ENCODE measurements at places on chromosomes 3 and 15. TPM values are rescaled to one million over a fixed set of nuclear protein-coding genes. Genes with fewer than 3 reads are reported as not detected.

The IGSF10 gene
- total RNA-seq, result 0.18 TPM

- DNase-seq, result no peak
Measured at GRCh38 chr15:69536726-69537512, 84.3 kb downstream of the RPLP1 start.

GRCh38 chr3:64888165-64888564 is 200.4 kb upstream of the ADAMTS9 start:
- DNase-seq, result no peak

DNA sequence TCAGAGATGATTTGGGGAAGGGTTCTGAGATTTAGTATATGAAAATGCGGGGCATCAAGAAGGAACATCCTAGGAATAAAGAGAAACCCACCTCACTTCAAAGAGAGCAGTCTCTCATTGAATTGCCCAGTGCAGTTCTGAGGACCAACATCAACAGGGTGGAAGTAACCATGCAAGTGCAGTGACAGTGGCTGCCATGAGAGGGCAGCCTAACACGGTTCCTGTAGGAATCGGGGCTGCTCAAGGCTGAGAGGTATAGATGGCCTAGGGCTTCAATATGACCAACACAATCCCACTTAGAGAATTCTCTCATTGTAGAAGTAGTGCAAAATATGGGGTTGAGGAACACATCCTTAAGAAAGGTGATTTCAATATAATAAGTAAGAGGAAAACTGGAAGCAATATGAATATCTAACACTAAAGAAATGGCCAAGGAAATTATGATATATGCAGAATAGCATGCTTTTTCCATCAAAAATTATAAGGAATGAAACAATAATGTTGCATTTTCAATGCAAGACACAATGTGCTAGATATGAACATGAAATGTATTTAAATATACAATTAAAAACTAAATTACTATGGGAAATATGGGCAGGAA is 51.1 kb upstream of the ARRDC4 start:
- DNase-seq, result peak; percentile 14

The GOLGA6L4 gene
- total RNA-seq, result 3.4 TPM

The PLA2G4D gene
- total RNA-seq, result not detected

DNA sequence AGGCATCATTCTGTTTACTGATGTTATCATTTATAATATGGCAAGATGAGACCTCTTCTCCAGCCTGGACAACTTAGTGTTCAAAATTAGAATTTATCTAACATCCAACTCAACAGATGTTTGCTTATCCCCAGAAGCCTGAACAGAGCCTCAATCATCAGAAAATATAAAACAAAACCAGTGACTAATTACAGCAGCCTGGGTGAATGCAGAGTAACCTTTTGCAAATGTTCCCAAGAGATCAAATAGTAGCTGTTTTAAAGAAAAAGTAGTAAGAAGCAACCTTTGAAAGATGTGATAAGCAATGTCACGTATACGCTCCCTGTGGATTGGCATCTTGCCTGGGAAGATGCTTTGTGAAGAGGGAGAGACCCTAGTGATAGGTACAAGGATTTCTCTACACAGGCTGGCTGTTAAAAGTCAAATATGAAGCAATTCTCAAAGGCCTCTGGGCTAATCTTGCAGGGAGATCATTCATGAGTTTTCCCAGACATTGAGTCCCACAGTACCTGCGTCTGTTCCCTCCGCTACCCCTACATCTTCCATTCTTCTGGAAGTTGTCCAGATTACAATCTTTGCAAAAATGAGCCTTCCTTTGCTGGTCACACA is 39.3 kb upstream of the PRICKLE2 start:
- no peak for DNase-seq

- no peak for DNase-seq
Measured at GRCh38 chr3:74067296-74067695, 442.6 kb upstream of the PDZRN3 start.

The CLDN16 gene
- 2.5 TPM for total RNA-seq

The PTPRG gene
- 30.5 TPM for total RNA-seq

The SIDT1 gene
- not detected for total RNA-seq

DNA sequence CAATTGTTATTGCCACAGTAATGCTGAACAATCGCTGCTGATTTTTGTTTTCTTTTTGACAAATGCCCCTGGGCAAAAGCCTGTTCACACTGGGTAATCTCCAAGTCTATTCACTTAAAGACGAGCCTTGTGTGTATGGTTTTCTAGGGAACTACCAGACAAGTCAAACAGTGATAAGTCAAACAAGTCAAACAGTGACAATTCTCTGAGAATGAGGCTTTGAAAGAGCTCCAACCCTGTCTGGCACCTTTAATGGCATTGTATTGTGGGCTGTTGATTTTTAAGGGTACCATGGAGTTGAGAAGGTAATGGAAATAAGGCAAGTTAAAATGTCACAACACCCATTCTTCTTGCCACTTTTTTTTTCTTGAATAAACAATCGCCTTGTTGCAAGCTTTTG is 59.4 kb upstream of the TMC3 start:
- DNase-seq, result no peak

The ALDH1A2 gene
- 0.58 TPM for total RNA-seq

- no peak for DNase-seq
Measured at GRCh38 chr3:152272771-152273242, 4.1 kb downstream of the MBNL1 start.

The GYG1 gene
- 47.3 TPM for total RNA-seq

The SCG3 gene
- total RNA-seq, result not detected

DNA sequence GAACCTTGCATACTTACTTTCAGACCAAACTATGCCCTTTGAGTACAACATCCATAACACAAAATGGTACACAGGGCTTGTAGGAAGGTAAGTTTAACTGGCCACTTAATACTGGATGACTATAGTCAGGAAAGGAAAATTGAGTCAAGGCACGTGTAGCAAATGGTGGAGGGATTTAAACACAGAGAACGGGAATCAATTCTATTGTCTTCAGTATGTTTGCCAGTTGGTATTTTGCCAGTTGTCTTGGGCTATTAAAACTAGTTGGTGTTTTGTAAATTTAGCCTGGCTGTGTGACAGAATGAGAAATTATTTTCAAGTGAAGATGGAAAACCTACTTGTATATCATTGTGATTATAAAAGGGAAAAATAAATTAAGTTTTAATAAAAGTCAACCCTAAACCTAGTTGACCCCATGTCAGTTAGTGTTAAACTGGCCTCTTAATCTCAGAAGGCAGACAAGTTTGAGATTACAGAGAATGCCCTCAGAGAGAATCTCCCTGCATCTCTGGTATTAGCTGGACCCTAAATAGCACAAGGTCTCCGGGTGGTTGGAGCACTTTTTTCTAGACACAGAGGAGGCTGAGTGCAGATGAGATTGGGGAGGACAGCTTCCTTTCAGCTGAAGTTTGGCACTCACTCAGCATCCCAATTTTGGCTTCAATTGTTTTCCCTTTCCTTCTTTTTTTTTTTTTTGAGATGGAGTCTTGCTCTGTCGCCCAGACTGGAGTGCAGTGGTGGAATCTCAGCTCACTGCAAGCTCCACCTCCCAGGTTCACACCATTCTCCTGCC is 91.2 kb downstream of the MB21D2 start:
- DNase-seq, result no peak

DNA sequence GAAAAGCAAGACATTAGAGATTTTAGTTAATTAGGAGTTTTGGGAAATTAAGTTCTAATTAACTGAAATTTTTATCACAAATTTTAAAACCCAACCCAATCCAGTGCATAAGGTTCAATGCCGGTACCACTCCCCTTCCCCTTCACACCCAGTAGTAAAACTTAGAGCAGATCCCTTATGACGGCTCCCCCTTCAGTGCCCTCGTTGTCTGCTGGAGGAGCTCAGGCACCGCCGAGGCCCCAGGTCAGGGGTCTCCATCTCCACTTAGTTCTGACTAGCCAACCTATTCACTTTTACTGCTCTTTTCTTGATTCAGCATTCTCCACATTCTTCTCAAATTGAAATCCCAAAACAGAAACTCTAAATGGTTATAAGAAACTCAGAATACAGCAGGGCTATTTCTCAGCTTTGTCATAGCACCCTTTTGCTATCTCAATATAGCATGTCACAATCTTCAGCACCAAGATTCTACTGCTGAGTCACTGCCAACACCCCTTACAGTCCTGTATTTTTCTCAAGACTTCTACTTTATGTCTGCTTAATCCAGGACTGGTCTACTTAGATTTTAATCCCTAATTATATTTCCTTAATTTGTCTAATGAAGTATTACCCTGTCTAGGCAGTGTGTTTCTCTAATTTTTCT is 39.8 kb downstream of the TUBGCP4 start:
- DNase-seq, result no peak

- no peak for DNase-seq
Measured at GRCh38 chr3:194554473-194555123, 67.8 kb upstream of the ATP13A3 start.
